ENCODE measurements at places on chromosomes 16 and 17.
A peak's percentile ranks its signal among the peaks of the same experiment; 100 is the strongest.

- no peak for DNase-seq
Measured at GRCh38 chr16:2252806-2253148, 1.4 kb upstream of the ECI1 start.

DNA sequence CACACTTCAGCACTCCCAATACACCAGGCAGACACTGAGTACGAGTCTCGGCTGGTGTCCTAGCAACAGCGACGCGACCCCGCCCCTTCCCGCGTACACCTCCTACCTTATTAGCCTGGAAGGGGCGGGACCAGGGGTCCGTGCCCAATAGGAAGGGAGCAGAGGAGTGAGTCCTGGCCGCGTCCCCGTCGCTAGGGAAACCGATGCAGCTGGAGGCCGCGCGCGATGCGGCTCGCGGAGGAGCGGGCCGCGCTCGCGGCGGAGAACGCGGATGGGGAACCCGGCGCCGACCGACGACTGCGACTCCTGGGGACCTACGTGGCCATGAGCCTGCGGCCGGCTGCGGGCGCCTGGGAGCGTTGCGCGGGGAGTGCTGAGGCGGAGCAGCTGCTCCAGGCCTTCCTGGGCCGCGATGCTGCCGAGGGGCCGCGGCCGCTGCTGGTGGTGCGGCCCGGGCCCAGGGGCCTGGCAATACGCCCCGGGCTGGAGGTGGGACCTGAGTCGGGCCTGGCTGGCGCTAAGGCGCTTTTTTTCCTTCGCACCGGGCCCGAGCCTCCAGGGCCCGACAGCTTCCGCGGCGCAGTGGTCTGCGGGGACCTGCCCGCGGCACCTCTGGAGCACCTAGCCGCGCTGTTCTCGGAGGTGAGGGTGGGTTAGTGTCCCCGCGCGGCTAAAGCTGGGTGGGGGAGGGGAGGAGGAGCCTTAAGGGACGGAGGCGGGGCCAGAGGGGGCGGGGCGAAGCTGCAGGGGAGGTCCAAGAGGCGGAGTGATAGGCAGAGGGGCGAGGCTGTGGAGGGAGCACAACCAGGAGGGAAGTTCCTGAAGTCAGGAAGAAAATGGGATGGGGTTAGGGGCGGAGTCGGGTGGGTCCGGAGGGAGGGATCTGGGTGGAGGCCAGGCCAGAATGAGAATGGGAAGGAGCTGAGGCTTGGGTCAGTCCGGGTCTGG, at the start of gene DNAH9:
TSS of gene DNAH9 (plus strand) at position 197 of the 948 bp plus-strand sequence. CDS start at position 226, 29 bp downstream.
- peak; percentile 89 for DNase-seq

- no peak for DNase-seq
Measured at GRCh38 chr17:40750391-40750790, 4.7 kb downstream of the KRT25 start.

- no peak for DNase-seq
Measured at GRCh38 chr16:11685844-11686618, 17.8 kb downstream of the SNN start.

GRCh38 chr16:50251375-50252081, 14.8 kb upstream of the ADCY7 start:
- peak; percentile 89 for DNase-seq

- no peak for DNase-seq
Measured at GRCh38 chr16:17083628-17084027, 387.1 kb downstream of the XYLT1 start.

GRCh38 chr16:89080196-89080853, 13.3 kb upstream of the ACSF3 start:
- DNase-seq: no peak

DNA sequence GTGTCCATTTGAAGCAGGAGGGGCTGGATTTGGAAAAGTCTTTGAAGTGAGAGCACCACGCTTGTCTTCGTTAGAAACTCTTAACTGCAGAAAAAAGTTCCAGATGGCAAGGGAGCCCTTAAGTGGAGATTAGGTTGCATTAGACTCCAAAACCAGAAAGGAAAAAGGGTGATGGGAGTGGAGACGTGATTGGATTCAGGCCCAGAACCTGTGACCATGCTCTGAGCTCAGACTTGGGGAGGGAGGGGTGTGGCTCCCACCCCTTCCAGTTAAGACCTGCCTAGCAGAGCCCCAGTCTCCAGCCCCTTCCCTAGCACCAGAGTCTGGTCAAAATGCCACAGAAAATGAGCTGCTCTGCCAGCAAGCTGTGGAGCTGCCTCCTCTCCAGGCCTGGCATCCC, 6.4 kb upstream of the LGALS9 start:
- no peak for DNase-seq

DNA sequence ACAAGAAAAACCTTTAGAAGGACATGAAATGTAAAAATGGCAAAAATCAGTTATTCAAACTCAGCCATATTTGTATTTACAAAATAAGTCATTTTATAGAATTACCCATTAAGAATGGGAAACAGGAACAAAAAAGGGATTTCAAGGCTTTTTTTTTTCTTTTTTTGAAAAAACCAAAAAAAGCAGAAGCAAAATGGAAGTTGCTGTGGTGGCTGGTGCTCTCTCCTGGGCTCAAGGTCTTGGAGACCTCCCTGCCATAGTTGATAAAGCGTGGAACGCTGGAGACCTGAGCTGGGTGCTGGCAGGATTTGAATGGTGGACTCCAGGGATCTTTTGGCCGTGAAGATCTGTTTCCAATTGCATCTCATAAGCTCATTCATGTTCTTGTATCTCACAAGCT, 3.1 kb downstream of the PLCG2 start:
- DNase-seq: no peak

GRCh38 chr17:16936536-16937310, 35.2 kb downstream of the TNFRSF13B start:
- no peak for DNase-seq

Measured in kidney glomerular epithelial cell (primary cell).